DND-41 (cell line): ENCODE measurements at places on chromosomes 11 and 22.
A peak's percentile ranks its signal among the peaks of the same experiment; 100 is the strongest.

- peaks cover 49% of the 10 kb centered on the region for H3K4me1 ChIP-seq
- H3K4me3 ChIP-seq: no peak overlapping the region
- H3K27me3 ChIP-seq: no peaks in the 10 kb centered on the region
- H3K36me3 ChIP-seq: peaks cover 5% of the 10 kb centered on the region; the same call in 1 of the 2 replicates
- peak overlapping the region; percentile 99 for H3K27ac ChIP-seq
These were observed 2.8 kb upstream of the NUCB2 start for GRCh38 chr11:17273668-17274282.

- H3K4me1 ChIP-seq: no peaks in the 10 kb centered on the region
- H3K4me3 ChIP-seq: no peak overlapping the region
- H3K36me3 ChIP-seq: no peaks in the 10 kb centered on the region
- no peaks in the 10 kb centered on the region for H3K27me3 ChIP-seq
- no peak for DNase-seq
These were observed 34.3 kb upstream of the MICAL2 start for GRCh38 chr11:12075822-12076821.

GRCh38 chr22:44523981-44524759 is 26.1 kb upstream of the RTL6 start:
- no peak overlapping the region for H3K27ac ChIP-seq
- DNase-seq: no peak
- no peaks in the 10 kb centered on the region for H3K4me1 ChIP-seq
- no peaks in the 10 kb centered on the region for H3K36me3 ChIP-seq
- no peaks in the 10 kb centered on the region for H3K27me3 ChIP-seq
- H3K4me3 ChIP-seq: no peak overlapping the region

- no peak for DNase-seq
- no peak overlapping the region for H3K27ac ChIP-seq
- no peak overlapping the region for H3K4me3 ChIP-seq
- H3K4me1 ChIP-seq: no peaks in the 10 kb centered on the region
- H3K27me3 ChIP-seq: peaks cover 4% of the 10 kb centered on the region
These were observed 19.6 kb downstream of the ANKK1 start for GRCh38 chr11:113407163-113407562.

GRCh38 chr11:3605771-3606203 is 36.0 kb downstream of the ART5 start:
- H3K4me3 ChIP-seq: no peak overlapping the region
- DNase-seq: no peak
- H3K36me3 ChIP-seq: no peaks in the 10 kb centered on the region
- no peak overlapping the region for H3K27ac ChIP-seq

GRCh38 chr22:30556388-30556787 is 9.8 kb upstream of the SEC14L6 start:
- H3K36me3 ChIP-seq: no peaks in the 10 kb centered on the region
- no peaks in the 10 kb centered on the region for H3K4me1 ChIP-seq
- no peak overlapping the region for H3K27ac ChIP-seq
- DNase-seq: no peak
- H3K4me3 ChIP-seq: no peak overlapping the region

GRCh38 chr11:65695459-65696241 is 16.4 kb upstream of the KAT5 start:
- no peaks in the 10 kb centered on the region for H3K27me3 ChIP-seq
- no peaks in the 10 kb centered on the region for H3K36me3 ChIP-seq
- H3K4me3 ChIP-seq: no peak overlapping the region
- no peaks in the 10 kb centered on the region for H3K4me1 ChIP-seq
- DNase-seq: no peak

- H3K4me3 ChIP-seq: no peak overlapping the region
- no peaks in the 10 kb centered on the region for H3K4me1 ChIP-seq
- no peaks in the 10 kb centered on the region for H3K27me3 ChIP-seq
- H3K27ac ChIP-seq: no peak overlapping the region
- DNase-seq: no peak
- H3K36me3 ChIP-seq: no peaks in the 10 kb centered on the region
These were observed 40.0 kb downstream of the MOB2 start for GRCh38 chr11:1446623-1447022.

GRCh38 chr11:65084598-65085375 is 765 bp downstream of the ZFPL1 start:
- H3K36me3 ChIP-seq: peaks cover 80% of the 10 kb centered on the region
- peak overlapping the region; percentile 96 for H3K27ac ChIP-seq
- peaks cover 49% of the 10 kb centered on the region for H3K4me1 ChIP-seq
- no peak for DNase-seq

DNA sequence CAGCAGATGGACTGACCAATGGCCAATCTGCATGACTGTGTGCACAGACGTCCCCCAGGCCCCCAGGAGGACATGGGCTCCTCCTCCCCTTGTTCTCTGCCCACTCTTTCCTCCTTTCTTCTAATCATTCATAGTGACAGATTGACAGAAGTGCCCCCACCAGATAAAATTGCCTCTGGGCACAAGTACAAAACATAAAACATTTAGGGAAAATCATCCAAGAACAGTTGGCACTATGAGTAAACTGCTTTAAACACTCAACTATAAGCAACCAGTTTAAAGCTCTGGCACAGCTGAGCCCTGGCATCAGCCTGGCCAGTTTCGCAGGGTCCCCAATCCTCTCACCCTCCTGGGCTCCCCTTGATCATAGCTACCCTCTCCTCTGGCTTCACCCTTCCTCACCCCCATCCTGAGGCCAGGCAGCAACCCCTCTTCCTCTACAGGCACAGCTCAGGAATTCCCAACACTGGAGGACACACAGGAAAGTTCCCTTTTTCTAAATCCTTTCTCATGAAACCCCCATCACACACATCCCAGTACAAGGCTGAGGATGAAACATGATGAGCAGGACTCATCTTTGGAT is 232.9 kb downstream of the BUD13 start:
- H3K27me3 ChIP-seq: peaks cover 43% of the 10 kb centered on the region
- no peaks in the 10 kb centered on the region for H3K4me1 ChIP-seq
- no peak for DNase-seq
- H3K4me3 ChIP-seq: no peak overlapping the region
- H3K27ac ChIP-seq: no peak overlapping the region
